ENCODE measurements at places on chromosomes 6 and 20.
A peak's percentile ranks its signal among the peaks of the same experiment; 100 is the strongest.

- no peak for DNase-seq
Measured at GRCh38 chr6:144219056-144219685, 66.0 kb upstream of the UTRN start.

DNA sequence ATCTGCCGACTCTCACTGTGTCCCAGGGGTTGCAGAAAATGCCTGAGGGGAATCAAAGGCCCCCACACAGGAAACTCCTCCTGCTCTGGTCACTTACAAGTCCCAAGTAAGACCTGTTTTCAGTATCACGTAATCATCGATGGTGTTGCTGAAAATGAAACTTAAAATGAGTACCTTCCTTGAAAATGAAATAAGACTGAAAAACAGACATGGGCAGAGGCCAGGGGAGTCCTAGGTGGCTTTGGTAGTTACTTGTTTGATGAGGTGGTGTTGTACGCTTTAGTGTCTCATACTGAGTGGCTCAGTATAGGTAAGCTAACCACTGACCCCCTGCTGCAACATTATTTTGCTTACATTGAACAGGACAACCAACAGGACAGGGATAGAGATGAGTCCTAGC, 43.0 kb upstream of the SYNCRIP start:
- no peak for DNase-seq

- no peak for DNase-seq
Measured at GRCh38 chr6:54654381-54654780, 192.2 kb upstream of the FAM83B start.

GRCh38 chr6:159700970-159701369, 7.9 kb upstream of the SOD2 start:
- DNase-seq: no peak

DNA sequence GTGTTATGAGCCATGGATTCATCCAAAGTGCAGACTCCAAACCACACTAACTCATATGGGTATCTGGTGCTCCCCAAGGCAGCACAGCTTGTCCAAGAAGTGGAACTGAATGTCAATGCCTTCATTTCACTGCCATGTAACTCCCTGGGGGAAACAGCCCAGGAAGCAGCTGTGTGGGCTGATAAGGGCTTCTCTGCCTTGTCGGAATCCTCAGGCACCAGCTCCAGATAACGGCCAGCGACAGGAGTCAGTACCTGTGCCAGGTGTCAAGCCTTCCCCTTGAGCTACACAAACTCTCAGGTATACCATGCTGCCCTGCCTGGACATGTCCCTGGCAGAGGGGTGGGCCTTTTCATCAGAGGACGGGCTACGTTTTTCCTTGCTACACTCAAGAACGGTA, 751.9 kb upstream of the CHD6 start:
- no peak for DNase-seq

GRCh38 chr6:166810864-166811263, 145.5 kb downstream of the RNASET2 start:
- no peak for DNase-seq

DNA sequence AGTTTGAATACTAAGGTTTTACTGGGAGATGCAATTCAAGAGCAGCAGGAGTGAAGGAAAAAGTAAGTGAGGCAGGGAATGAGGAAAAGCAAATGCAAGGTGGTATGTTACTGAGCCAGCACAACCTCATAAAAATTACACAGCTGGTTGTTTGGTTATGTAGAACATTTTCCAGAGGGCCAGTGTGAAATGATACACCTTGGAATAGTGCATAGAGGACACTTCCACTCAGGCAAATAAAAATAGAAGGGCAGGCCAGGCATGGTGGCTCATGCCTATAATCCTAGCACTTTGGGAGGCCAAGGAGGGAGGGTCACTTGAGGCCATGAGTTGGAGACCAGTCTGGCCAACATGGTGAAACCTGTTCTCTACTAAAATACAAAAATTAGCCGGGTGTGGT, 43.4 kb upstream of the POPDC3 start:
- no peak for DNase-seq

- no peak for DNase-seq
Measured at GRCh38 chr6:15285682-15286294, 39.9 kb downstream of the JARID2 start.

DNA sequence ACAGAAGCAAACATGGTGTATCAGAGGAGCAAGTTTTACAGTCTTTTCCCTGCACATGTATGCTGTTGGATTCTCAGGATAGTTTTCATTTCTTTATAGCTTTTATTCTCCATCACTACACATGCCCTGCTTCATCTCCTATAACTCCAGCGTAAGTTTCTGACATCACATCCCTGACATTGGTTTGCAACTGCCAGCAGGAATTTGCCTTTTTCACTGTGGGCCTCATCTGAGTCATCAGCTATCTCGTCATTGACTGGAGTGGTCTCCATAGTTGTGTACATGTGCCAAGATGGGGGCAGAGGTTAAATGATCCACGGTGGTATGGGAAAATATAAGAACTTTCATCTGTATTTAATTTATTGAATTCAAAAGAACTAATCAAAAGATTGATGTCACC, 96.7 kb downstream of the SLX4IP start:
- no peak for DNase-seq

- DNase-seq: no peak
Measured at GRCh38 chr20:60327971-60328660, 369.9 kb downstream of the CDH26 start.

DNA sequence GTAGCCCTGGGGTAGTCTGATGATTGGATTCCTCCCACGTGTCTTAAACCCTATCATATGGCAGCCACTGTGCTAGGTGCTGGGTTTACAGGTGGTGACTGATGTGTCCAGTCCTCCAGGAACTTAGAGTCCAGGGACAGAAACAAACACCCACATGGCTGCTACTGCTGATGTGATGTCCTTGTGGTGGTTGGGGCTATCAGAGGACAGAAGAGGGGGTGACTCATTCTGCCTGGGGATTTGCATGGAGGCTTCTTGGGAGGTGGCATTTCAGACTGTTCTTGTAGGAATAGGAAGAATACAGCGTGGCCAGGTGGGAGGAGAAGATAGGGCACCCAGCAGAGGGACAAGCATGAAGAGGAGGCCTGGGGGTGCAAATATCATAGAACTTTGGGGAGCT, 9.8 kb downstream of the RAET1G start:
- DNase-seq: no peak

- no peak for DNase-seq
Measured at GRCh38 chr6:24549674-24550353, 55.0 kb downstream of the ALDH5A1 start.

DNA sequence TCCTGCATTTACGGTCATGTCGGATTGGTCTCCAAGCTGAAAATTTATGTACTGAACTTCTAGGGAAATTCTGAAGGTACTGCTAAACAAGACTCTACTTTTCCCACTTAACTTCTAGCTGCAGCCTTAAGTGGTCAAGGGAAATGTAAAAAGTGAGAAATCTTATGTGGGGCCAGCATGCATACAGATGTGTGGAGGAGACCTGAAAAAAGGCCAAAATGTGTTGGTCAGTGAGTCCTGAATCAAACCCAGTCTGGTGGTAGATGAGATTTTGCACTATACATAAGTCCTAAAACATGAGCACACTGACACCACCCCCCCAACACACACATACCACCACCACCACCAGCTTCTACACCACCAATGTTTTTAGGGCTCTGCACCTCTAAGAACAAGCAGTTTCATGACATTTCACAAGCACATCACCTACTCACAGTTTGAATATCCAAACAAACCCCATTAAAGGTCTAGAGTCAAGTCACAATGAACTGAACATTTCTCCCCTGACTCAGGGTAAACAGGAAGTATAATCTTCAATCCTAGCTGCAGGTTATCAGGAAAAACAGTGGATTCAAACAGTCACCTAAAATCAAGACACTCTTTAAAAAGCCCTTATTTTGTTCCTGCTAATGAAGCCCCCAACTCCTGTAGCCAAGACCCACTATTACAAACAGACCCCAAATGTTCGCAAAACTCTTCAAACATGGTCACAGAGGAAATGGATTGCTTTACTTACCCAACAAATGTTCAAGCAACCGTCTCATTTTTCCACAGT, 1.6 kb downstream of the ZMYND8 start:
- DNase-seq: no peak

DNA sequence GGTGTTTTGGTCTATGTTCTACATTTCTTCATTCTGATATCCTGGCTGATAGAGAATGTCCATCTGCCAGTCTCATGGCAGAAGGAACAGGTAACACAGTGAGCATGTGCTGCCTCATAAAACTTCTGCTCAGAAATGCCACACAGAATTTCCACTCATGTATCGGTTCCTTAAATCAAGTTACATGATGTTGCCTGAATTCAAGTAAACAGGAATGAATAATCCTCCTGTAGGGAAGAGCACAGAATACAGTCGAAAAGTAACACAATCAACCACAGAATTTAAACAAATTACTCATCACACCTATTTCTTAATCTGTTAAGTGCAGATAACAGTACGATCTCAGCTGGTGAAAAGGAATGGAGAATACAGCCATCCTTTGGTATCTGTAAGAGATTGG, 74.7 kb downstream of the FAM217A start:
- DNase-seq: no peak

- DNase-seq: no peak
Measured at GRCh38 chr6:25944688-25945574, 14.4 kb upstream of the SLC17A2 start.

- DNase-seq: no peak
Measured at GRCh38 chr6:109867009-109867969, 110.8 kb upstream of the GPR6 start.

DNA sequence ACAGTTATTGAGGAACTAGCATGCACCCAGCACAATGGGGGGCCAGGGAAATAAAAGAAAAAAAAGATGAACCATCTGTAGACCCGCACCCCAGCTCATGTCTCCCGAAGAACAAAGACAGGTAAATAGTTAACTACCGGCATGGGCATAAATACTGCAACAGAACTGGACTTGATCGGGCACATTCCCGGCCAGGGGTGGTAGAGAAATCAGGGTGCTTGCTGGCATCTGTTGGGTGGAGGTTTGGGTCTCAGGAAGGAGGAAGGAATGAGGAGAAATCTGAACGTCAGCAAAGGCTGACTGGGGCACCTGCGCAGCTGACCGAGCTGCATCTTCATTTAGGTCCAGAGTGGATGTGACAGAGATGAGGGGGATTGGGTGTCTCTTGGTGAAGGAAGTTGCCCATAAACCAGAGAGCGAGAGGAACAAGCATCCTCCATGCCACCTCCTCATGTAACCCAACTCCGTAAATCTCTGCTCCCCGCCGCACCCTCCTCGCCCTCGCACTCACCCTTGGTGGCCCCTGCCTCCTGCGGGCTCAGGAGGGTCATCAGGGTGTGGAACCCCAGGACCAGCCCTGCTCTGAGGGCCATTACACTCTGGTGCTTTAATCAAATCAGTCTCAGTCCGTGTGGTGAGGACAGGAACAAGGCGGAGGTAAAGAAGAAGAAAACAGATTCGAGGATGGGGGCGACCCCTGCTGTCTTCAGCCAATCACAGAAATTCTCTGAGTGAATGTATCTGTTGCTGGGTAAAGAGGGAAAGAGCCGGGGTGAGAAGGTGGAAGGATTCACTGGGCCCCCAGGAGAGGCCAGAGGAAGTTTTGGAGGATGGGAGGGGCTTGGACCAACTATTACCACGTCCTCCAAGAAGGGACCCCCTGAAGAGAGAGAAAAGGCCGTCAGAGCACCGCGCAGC, at the start of gene HLA-DOA:
TSS of gene HLA-DOA (minus strand) at position 648 of the 918 bp plus-strand sequence.
- no peak for DNase-seq

GRCh38 chr20:43988867-43989266, 74.2 kb downstream of the TOX2 start:
- DNase-seq: no peak

DNA sequence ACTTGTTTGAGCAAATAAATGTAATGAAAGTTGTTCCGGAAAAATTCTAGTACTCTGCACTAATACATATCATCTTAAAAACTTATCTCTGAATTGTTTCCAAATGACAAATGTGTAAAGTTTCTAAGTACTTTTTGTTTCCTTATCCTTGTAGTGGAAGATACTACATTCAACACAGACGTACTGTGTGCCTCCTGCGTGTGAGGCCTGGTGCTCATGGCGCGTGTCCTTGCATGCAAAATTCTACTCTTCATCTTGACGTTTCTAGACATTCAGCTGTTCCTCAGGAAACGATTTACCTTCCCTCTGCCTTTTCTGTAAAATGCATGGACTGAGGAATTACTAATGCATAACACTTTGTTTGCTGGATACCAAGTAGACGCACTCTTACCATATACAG, 11.5 kb downstream of the DLL1 start:
- no peak for DNase-seq

DNA sequence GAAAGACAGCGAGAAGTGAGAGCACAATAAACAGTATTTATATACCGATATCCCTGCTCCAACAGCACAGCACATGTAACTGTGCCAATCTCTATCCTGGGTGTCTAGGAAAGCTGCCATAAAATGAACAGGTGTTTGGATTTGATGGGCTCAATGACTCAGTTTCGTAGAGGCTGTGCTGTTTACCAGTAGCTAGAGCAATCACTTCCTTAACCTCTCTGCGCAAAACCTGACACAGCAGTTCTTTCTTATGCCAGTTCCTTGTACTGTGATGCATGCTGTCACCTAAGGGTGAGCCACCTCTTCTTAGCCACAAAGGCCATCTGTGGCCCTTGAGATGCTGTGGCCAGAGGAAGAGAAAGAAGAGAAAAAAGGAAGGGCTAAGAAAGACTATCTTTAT, 59.3 kb downstream of the SHPRH start:
- DNase-seq: no peak

DNA sequence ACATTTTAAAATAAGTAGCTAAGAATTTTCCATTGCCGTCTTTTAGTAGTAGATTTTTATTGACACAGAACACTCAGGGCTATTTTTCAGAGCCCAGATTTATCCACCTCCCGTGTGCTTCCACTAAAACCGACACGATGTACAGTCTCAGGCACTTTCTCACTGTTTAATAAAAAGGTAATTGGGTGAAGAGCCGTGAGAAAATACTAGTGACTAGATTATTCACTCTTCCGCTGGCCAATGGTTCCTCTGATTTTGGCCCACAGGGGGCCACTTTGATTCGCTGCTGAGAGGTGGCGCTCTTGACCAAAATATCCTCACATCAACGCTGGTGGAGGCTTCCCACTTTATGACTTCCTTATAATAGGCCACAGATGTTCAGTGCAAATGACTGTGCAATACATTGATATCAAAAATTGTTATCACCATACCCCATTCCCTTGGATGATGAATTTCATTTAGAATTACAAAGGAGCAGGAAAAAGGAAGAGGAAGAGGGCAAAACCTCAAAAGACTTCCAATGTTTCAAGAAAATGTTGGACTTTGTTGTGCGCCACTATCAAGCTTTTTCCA, 12.3 kb upstream of the HDDC2 start:
- DNase-seq: peak; percentile 45

DNA sequence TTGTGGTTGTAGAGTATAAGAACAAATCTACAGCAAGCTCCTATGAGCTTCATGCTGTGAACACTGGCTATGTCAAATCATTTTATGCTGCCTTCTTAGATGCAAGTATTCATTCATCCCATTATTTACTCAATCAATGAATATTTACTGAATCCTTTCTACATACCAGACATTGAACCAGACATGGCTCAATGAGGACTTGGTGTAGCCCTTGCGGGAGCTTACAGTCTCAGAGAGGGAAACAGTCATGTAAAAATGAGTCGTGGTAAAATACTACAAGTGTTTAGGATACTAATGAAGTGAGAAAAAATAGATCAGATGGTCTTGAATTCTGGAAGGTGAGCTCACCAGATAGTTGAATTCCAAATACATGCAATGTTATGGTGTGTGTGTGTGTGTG, 44.8 kb upstream of the ENPP1 start:
- DNase-seq: no peak

GRCh38 chr6:24223115-24223919, 97.3 kb downstream of the NRSN1 start:
- DNase-seq: no peak

GRCh38 chr6:115613488-115613887, 447.2 kb downstream of the FRK start:
- DNase-seq: no peak

- no peak for DNase-seq
Measured at GRCh38 chr6:51934098-51934497, 153.3 kb downstream of the PKHD1 start.

Measured in psoas muscle (tissue), 8 donors.